Pancreas (tissue), 10 donors: ENCODE measurements at places on chromosomes 5 and 9.

- no peak for DNase-seq
Observed at GRCh38 chr5:32734827-32735378, 23.8 kb downstream of the NPR3 start.

DNA sequence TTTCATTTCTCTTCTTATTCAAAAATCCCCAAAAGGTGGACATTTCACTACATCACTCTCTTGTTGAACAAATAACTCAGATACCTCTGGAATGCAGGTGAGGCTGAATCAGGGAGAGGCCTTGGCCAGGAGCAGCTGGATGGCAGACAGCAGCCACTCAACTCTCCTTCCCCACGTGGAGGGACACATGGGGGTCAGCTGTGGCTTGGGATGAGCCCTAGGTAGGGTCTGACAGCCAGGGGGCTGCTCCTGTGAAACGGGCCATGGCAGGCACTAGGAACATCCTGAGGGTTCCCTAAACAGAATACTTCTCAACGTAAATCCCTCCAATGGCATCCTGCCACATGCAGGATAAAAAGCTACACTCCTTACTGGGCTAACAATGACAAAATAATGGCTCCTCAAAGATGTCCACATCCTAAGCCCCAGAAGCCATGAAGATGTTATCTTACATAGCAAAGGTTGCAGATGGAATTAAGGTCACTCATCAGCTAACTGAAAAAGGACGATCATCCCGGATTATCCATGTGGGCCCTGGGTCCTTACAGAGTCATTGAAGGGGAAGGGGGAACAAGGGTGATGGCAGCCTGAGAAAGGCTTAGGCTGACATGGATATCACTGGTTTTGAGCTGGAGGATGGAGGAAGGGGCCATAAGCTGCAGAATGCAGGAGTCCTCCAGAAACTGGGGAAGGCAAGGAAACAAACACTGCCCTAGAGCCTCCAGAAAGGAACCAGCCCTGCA, 31.4 kb upstream of the S1PR3 start:
- no peak for DNase-seq

DNA sequence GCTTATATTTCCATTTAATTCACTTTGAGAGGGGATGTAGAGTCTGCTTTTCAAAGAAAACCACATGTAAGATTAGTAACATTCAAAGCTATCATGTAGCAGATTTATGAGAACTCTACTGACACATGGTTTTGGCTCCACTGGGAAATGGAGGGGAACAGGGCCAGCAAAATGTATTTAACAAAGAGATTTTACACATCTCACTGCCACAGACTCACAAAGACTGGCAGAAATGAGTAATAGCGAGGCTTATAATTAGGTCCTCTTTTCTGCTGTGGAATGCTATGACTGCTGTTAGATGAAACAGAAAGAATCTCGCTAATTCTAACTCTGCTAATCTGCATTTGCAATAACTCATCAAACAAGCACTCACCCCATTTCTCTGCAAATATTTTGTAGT, 4.5 kb downstream of the DAP start:
- no peak for DNase-seq

- no peak for DNase-seq
Observed at GRCh38 chr9:35741740-35742139, 7.3 kb downstream of the GBA2 start.

DNA sequence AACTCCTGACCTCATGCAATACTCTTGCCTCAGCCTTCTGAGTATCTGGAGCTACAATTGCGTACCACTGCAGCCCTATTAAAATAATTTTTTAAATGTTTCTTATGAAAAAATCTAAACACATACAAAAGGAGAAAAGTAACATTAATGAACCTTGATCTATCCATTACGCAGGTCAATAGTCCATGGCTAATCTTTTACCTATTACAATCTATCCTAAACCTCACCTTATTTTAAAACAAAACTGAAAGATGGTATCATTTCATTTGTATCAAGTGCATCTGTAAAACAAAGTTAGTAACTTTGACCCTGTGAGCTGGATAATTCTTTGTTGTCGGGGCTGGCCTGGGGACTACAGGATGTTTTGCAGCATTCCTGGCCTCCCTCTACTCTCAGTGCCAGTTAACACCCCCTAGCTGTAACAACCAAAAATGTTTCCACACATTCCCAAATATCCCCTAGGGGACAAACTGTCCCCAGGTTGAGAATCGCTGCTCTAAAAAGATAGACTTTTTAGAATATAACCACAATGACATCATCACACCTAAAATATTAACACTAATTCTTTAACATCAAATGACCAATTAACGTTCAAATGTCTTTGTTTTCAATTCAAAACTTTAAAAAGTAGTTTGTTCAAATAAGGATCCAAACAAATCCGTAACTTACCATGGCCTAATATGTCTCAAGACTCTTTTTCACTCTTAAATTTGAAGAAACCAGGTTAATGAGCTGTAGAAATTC, 54.8 kb downstream of the RNF38 start:
- no peak for DNase-seq

DNA sequence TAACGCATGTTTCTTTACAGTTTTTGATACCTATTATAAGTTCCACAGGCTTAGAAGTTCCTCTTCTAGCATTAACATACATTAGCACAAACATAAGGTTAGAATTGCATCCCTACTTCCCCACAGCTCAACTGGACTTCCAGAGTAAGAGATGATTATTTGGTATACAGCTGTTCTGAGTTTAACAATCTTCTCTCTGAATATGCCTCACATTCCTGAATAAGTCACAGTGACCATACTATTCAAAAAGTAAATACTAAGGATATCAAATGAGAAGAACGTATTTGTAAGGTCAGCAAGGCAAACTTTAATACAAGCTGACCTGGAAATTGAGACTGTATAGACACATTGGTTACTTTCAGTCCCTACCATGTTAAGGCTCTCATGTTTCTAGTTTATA, 21.3 kb downstream of the NR6A1 start:
- DNase-seq: no peak

- DNase-seq: no peak
Observed at GRCh38 chr5:170450061-170450669, 53.7 kb upstream of the KCNIP1 start.

DNA sequence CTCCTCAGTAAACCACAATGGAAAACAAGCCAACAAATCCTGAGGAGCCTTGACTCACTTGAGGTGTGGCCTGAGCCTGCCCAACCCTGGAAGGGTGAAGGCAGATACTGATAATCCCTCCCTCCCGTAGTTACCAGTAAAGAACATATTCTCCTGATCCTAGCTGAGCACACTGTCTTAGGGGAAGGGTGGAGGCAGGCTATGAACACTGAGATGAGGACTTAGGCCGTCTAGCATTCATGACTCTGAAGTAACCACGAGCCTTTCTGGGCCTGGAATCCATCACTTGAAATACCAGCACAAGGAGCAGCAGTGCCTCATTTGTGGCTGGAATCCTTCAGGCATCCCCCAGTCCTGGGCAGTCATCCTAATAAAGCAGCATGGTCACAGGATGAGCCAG, 124.5 kb upstream of the PRLR start:
- DNase-seq: no peak

DNA sequence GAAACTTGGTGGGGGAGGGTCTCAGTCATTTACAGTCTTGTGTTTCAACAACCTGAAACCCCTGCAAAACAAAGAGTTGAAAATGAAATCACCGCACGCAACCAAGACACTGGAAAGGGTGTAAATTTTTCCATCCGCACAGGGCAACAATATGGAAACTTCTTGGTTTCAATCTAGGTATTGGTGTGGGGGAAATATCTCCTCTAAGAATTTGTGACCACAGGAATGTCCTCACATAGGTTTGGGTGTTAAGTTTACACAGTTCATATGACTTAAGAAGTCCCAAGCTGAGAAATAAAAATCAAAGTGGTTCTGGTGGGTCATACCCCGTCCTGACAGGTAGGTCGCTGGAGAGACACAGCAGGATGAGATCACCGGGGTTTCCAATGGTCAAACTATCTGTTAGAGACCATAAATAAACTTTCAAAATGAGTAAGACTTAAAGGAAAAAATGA, 51.9 kb upstream of the PIP5K1B start:
- DNase-seq: no peak

GRCh38 chr5:8749556-8749955, 796.3 kb downstream of the SEMA5A start:
- no peak for DNase-seq

DNA sequence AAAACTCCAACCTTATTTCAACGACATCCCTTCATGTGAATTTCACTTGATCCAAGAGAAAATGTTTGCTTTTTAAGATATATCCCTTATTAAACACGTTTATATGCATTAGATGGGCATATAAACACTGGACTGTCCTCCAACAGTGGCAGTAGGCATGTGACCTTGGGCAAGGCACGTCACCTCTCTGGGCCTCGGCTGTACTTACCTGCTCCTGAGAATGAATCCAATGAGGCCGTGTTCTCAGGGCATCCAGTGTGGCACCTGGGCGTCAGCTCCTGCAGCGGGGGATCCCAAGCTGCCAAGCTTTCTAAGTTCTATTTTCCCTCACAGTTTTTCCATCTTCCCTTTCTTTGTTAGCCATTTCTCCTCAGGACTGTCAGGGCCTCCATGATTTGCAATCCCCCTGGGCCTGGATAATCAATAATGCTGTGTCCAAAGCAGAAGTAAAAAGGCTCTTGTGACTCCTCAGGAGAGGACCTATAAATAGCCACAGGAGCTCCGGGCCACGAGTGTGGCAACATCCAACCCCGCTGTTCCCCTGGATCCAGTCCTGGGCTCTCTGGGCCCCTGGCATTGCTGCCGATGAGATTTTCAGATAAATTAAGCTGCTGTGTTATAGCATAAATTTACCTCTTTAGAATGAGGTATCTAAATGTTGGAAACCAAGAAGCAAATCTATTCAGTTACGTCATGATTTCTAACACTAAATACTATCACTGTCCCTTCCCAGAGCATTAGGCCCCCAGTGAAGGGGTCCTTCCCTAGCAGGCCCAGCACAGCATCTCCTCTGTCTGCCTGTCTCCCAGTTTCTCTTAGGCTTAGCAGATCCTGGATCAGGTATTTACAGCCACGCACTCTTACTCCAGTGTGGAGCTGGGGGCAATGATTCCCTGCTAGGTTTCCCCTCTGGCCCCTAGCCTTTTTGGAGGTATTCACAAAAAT, 76.8 kb downstream of the PTPN3 start:
- no peak for DNase-seq

GRCh38 chr9:36974731-36975130, 59.3 kb downstream of the PAX5 start:
- DNase-seq: no peak

GRCh38 chr5:139494256-139494655, 11.7 kb upstream of the STING1 start:
- DNase-seq: no peak

GRCh38 chr5:179387151-179388110, 42.2 kb upstream of the ADAMTS2 start:
- peak; percentile 17 for DNase-seq

DNA sequence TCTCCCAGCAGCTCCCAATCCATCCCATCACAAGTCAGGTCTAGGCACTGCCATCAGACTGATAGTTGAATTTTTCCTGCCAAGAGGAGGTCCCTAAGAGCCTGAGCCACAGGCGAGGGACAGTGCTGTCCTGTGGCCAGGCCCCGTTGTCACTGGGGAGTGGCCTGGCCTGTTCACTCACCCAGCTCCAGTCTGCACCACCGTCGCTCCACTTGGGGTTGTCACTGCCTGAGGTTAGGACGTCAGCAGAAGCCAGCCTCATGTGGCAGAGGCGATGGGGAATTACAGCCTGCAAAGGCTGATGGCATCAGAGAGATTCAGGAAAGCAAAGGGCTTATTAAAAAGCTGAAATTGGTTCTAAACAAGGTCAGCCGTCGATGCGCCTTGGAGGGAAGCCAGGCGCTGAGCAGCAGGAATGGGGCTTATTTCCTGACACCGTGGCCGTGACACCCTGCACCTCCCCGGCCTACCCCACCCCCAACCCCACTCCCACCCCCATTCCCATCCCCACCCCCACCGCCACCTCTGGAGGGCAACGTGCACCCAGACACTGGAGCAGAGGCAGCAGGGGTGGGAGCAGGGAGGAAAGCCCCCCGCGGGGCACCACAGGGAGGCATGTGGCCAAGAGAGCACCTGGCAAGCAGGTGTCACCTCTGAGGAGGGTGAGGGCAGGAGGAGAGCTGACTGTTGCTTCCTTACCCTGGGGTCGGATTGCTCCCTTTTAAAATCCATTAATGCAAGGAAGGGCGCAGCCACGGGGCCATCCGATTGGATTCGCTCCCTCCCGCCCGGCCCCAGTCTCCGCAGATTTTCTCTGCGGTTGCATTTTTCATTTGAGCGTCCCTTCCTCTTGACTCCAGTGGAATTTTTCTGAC, 3.1 kb upstream of the DBH start:
- DNase-seq: no peak

DNA sequence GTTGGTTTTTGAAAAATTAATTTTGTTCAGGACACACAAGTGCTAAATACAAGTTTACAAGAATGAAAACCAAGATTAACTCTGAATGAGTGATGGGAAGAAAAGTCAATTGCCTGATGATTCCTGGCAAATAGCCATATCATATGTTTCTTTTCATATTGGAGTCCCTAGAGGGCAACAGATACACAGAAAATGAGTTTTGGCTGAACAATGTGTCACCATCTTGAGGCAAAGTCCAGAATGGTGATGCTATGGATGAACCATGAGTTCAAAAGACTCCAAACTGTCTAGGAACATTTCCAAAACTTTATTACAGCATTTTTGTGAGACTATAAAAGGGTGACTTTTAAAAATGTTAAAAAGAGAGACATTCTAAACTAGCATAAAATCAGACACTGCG, 382.9 kb downstream of the TMEM161B start:
- no peak for DNase-seq

GRCh38 chr9:132725306-132725705, 55.0 kb downstream of the GTF3C4 start:
- DNase-seq: no peak
